ENCODE measurements at places on chromosomes 7 and 10.

DNA sequence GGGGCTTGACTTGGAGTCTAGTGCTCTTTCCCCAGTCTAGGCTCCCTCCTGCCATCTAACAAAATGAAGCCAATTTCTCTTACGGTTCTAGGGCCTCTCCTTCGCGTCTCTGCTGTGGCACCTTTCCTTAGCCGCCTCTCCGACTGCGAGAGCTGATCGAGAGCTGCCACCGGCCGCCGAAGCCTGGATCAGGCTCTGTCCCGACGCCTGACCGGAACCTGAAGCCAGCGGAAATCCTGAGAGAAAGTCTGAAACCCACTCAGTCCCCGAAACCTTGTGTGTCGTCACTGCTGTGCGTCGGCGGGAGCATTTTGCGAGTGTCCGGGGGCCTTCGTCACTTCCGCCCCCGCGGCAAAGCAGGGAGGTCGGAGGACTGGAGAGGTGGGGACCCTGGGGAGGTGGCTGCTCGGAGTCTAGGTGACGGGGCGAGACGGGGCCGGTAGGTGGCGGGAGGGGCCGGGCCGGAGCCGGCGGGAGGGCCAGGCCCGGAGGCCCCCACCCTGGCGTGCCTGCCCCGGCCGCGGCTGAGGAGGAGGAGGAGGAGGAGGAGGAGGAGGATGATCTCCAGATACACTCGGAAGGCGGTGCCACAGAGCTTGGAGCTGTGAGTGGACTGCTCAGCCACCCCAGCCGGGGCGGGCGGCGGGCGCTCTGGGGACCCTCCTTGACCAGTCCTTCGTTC is at the start of the genes ECD and FAM149B1:
Gene ECD, minus strand, starts transcription at position 226 of the 682 bp plus-strand sequence. CDS start 4,071 bp downstream, outside the sequence.
Gene FAM149B1, plus strand, starts transcription at position 337 of the 682 bp plus-strand sequence. Its CDS starts 221 bp downstream, at position 558.
- DNase-seq, result peak; percentile 52

GRCh38 chr7:55191161-55191925 is 172.5 kb downstream of the EGFR start:
- no peak for DNase-seq

DNA sequence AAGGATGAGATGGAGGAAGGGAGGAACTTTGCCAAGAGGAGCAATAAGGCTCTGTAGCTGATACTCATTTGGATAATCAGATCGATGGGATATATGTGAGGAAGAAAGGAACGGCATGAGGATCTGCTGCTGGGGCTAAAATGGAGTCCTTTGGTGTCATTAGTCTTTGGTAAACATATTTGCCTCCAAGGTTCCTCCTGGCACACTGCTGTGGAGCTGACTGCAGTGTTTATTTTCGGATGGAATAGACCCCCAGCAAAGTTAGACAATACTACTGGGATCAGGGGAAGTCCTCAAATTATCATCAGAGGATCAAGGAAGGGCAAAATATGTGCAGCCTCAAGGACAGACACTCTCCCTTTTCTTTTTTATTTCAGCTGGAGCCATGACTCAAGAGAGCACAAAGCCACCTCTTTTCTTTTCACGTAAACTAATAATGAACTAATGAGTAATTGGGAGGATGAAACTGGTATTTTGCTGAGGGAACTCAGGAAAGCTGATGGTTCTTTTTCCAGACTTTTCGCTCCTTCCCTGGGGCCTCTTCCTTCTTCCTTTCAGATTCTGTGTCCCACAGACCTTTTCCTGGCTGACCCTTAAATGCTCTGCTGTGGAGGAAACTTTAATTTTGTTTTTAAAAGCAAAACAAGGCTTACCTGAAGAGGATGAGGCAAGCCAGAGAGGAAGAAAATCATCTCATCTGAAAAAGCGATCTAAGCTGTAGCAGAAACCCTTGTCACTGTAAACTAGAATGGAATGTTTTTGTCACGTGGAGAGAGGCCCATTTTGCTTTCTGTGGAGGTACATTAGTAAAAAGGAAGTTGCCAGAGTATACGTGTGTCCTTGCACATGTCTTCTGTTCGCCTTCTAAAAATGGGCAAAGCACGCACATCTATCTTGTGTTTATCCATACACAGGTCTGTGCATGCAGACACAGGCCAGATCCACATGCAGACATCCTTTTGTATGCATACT is 33.3 kb downstream of the LRMDA start:
- no peak for DNase-seq

- DNase-seq, result no peak
Observed at GRCh38 chr10:13613519-13613918, 26.8 kb downstream of the PRPF18 start.

DNA sequence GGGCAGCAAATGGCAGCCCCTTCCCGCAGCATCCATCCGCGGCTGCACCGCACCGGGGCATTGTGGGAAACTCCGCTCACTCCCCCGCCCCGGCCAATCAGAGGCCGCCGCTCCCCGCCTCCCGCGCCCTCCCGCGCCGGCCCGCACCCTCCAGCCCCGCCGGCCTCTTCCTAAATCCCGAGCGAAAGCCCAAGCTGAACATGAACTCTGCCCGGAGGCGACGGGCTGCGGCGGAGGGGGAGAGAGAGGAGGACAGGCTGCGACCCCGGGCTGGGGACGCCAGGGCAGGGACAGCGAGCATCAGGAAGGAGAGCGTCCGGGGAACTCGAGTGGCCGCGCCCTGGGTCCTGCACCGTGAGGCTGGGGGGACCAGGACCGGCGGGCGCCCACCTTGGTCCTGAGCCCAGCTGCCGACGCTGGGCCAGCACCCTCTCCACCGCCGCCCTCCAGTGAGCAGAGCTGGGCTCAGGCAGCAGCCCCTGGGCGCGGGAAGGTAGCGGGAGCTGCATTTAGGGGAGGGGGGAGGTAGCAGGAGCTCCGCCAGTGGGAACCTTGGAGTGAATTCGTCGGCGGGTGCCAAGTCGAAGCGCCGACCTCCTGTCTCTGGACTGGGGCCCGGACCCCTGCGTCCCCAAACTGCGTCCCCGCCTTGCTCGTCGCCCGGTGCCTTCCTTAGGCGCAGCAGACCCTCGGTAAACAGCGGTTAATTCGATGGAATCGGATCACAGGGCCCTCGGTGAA is at the start of gene DGKI:
Gene DGKI, minus strand, starts transcription at position 148 of the 741 bp plus-strand sequence.
- DNase-seq, result no peak

GRCh38 chr10:122244001-122244975 is 26.8 kb upstream of the BTBD16 start:
- DNase-seq, result no peak

Measured in NCI-H446 treated with DMSO at 0.1 percent for 48 hours (cell line).